Activated CD8-positive, alpha-beta memory T cell treated with anti-CD3 and anti-CD28 coated beads for 1 hour (primary cell): ENCODE measurements at places on chromosomes 6 and 20.

DNA sequence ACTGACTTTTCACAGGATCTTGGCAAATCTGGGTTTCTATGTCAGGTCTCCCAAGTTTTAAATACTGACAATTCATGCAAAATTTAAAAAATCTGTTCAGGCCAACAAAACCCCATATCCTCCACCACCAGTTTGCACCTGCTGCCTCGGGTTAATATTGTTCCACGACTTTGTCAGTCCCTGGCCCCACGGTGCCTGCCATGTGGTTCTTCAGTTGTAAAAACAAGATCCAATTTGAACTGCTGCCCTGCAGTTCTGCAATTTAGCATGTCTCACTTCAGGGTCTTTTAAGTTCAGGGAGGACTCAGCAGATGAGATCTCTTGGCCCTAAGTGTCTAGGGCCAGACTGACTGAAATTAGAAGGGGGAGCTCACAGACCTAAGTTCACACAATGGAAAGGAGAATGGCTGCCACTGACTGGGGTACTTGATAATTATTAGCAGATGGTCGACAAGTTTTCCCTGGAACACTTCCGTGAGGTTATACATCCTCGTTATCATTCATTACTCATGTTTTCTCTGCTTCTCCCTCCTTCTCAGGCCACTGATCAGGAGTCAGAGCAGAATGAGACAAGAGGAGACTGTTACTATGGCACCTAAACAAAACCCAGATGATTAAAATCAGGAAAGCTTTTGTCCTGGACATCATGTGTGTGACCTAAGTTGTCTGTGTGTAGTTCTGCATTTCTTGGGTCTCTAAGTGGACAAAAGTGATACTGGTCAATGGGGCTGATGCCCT is 223.6 kb downstream of the KIF16B start:
- DNase-seq = no peak

- no peak for DNase-seq
Observed at GRCh38 chr6:21438986-21439352, 154.6 kb upstream of the SOX4 start.

- DNase-seq = no peak
Observed at GRCh38 chr6:88722686-88723085, 240.7 kb downstream of the RNGTT start.

- DNase-seq = no peak
Observed at GRCh38 chr6:68240726-68241125, 394.4 kb upstream of the ADGRB3 start.

DNA sequence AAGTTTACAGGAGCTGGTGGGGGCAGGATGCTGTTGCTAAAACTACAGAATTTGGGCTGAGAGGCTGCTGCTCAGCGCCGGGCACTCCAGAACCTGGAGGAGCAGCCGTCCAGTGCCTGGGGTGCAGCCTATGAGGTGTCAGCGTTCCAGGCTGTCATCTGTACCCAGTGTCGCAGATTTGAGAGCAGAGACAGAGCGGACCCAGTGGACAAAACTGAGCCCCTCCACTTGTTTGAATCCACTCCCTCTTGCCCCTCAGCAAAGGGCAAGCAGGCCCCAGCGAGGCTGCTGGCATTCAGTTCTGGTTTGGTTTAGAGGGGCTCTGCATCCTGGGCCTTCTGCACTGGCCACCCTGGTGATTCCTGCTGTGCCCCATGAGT is 144.3 kb downstream of the TBC1D7 start:
- no peak for DNase-seq

GRCh38 chr20:34362502-34363061 is 491 bp upstream of the ITCH start:
- DNase-seq = no peak

GRCh38 chr6:48835421-48835958 is 627.6 kb downstream of the MMUT start:
- DNase-seq = no peak

DNA sequence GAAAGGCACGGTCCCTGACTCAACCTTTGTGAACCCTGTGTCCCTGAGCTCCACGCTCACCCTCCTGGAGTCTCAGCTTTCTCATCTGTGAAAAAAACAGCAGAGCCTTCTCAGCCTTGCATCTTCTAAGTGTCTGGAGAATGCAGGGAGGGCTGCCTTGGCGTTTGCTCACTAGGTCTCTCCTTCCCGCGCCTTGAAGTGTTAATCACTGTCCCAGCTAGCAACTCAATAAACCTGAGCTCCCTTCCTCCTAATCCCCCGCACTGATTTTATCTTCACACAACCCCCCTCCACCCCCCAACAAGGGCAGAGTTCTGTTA is 34.9 kb upstream of the FOXC1 start:
- DNase-seq = no peak

DNA sequence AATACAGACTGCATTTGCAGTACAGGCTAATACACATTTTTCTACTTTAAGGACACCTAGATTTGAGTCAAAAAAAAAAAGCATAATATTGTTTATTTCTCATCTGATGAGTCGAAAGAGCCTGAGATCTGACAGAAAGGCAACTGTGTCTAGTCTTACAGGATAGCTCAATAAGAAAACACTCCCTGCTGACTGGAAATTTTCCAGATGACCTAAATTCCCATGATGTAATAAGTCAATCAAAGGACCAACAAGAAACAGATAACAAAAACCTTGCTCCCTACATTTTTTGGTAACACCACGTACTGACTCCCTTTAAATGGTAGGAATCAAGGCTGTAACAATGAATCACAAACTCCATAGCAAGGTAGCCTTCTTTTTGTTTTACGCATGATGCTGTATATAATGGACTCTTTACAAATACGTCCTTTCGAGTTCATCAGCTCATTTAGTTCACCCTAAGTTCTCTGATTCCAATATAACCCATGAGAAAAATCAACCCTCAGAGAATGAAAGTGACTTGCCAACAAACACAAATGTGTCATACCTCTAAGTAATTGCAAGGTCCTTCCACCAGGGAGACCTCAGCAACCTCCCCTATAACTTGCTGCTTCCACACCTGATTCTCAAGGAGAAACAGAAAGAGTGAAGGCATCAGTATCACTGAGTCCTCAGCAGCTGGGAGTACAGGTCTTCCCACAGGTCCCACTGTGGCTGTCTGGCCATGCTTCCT is 12.1 kb downstream of the TBX18 start:
- no peak for DNase-seq

- no peak for DNase-seq
Observed at GRCh38 chr6:12909833-12910232, 193.3 kb downstream of the PHACTR1 start.

- no peak for DNase-seq
Observed at GRCh38 chr6:108250240-108250866, 10.5 kb downstream of the SNX3 start.

- DNase-seq = no peak
Observed at GRCh38 chr20:61436283-61436666, 184.2 kb downstream of the CDH4 start.

- no peak for DNase-seq
Observed at GRCh38 chr6:116812051-116812650, 16.7 kb downstream of the GPRC6A start.

GRCh38 chr6:167927246-167927645 is 70.2 kb upstream of the KIF25 start:
- DNase-seq = no peak

DNA sequence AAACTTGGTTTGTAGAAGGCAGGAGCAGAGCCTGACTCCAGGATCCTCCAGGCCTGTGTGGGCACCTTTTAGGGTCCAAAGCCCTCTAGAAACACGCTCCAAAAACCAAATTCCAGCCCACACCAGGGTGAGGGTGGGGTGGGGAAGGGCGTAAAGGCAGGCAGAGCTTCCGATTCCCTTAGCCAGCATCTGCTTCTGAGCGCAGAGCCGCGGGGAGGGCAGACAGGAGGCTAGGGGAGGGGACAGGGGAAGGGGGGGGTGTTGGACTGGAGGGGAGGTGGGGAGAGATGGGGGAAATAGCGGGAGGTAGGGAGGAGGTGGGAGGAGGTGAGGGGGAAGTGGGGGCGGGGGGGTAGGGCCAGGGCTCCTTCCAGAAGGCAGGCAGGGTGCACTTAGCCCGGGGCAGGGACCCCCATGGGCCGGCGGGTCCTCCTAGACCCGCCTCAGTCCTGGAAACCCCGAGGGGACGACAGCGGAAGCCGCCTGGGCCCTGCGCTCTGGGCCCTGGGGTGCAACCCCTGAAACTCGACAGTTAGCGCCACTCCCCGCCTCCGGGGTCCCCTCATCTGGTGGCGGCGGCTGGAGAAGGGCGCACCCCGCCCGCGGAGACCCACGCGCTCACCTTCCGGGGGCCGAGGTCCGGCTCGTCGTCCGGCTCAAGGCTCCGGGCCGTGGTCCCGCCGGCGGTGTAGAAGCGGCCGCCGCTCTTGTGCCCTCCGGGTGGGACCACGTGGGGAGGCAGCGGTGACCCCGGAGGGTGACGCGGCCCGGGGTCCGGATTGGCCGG is 22.0 kb upstream of the FRMD1 start:
- no peak for DNase-seq

- no peak for DNase-seq
Observed at GRCh38 chr6:17392978-17393891, at the start of gene CAP2. Gene CAP2 (plus strand): TSS chr6:17393595. CDS start chr6:17421556, 27,961 bp downstream.

DNA sequence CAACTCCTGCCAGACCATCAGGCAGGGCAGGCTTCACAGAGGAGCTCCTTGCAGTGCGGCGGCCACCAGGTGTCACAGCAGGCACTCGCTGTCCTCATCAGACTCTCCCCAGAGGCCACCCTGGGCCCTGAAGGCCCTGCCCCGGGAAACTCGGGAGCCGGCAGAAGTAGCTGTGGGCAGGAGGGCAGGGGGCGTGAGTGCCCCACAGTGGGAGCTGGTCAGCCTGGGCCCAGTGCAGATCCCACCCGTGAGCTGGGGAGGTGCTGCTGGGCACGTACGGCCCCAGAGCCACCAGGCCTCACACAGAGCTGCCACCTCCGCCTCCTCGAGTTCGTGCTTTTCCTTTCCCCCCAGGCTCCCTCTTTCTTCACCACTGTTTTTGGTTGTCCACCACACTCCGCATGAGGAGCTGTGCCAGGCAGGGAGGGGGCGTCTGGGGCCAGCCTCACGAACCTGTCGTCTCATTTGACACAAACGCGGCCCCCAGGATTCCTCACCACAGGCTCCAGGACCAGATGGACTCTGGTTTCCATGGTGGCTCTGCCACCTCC is 33.8 kb downstream of the FRMD1 start:
- no peak for DNase-seq

- DNase-seq = no peak
Observed at GRCh38 chr6:17102258-17102870, 514 bp downstream of the STMND1 start.

DNA sequence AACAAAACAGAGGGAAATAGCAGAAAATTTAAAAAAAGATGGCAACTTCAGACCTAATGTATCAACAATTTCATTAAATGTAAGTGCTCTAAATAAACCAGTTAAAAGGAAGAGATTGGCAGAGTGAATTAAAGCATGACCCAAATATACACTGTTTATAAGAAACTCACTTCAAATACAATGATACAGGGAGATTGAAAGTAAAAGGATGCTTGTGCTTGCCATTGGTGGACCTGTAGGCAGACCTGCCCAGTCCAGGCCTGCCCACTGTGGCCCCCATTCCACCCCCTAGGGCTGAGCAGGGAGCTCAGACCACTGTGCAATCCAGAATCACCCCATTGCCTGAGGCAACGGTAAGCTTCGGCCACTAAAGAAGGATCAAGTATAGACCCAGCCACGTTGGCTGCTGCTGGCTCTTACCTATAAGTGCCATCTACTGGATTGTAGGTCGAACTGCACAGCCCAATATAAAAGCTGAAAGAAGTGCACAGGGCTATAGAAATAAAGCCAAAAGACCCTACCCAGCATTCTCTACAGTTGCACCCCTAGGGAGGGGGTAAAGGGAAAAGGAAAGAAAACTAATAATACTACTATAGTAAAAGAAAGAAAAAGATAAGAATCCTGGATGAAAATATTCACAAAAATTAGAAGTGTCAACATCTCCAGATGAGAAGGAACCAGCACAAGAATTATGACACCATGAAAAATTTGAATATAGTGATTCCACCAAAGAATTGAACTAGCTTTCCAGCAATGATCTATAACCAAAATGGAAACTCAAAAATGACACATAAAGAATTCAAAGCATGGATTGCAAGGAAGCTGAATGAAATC is 36.1 kb downstream of the PSMB1 start:
- DNase-seq = no peak

- DNase-seq = no peak
Observed at GRCh38 chr6:165659945-165660856, 2.8 kb downstream of the PDE10A start.

DNA sequence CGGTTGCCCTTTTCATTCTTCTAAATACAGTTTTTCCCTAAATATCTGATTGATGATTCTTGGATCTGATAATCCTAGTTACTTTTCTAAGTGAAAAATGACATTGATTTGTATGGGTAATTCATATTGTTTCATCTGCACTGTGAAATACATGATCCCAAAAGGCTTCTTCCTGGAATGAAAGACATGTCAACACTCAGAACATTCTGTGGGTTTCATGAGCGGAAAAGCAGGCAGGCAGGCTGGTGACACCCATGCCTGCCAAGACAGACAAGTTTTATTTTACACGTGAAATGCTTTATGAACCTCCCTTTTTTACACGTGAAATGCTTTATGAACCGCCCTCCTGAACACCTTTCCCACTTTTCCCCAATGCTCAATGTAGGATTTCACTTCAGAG is 105.0 kb downstream of the PRKN start:
- DNase-seq = no peak

- no peak for DNase-seq
Observed at GRCh38 chr6:119986934-119987549, 637.5 kb upstream of the MAN1A1 start.

DNA sequence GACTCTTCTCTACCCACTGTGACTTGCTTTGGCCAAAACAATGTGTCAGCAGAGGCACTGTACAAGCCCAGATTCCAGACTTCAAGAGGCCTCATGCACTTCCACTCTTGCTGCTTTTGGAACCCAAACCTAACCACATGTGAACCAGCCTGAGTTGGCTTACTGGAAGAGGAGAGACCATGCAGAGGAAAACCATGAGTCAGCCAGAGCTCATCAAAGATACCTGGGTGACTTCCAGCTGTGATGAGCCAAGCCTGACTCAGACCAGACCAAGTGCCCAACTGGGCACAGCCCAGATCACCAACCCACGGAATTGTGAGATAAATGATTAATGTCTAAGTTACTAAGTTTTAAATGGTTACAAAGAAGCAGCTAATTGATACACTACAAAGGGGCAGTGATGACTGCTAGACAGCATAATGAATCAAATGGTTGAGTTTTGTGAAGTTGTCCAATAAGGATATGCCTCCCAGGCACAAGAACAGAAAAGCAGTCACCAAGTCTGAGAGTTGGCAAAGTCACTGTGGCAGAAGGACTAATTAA is 16.2 kb upstream of the BEND6 start:
- DNase-seq = no peak

GRCh38 chr20:48620507-48621375 is 207.1 kb downstream of the PREX1 start:
- peak; percentile 27 for DNase-seq

DNA sequence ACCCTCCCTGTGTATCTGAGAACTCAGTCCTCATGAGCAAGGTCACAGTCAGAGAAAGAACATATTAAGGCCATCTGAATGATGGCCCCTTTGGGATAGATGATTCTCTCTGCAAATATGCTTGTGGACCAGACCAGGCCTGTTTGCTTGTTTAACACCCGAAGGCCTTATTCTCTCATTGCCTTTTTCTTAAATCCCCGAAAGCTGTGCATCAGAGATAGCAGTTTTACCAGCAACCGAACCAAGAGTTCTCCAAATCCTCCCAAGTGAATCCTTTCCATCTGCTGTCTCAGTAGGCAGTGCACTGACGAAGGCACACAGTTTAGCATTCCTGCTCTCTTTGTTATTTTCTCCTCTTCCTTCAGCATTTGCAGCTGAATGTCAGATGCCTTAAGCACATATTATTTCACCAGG is 79.8 kb downstream of the TRMT6 start:
- DNase-seq = no peak

- DNase-seq = no peak
Observed at GRCh38 chr6:157538168-157538567, 157.2 kb downstream of the ZDHHC14 start.
